Left hindlimb (tissue), 1 donor: ENCODE measurements at places on chromosomes 5 and 9.

- no peak for DNase-seq
Observed at GRCh38 chr5:107165296-107165695, 505.4 kb downstream of the EFNA5 start.

DNA sequence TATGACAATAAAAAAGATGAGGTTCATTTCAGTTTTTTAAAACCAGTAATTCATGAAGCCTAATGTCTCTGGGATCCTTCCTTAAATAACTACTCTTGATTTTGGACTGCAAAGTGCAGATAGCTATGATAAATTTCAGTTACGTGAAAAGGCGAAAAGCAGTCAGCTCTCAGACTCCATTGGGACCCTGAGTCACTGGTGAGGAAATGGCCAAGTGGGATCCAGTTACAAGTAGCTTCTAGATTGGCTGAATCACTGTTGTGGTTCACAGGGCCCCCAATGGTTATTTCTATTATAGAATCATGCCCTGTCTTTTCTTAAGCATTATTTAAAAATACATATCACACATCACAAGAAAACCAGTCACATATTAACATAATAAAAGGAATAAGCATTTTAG, 31.1 kb upstream of the PPP3R2 start:
- no peak for DNase-seq

- peak; percentile 77 for DNase-seq
Observed at GRCh38 chr5:129459777-129460671, at the start of gene ADAMTS19. TSS of gene ADAMTS19 (plus strand) at chr5:129460298. CDS start at chr5:129460392, 94 bp downstream.

DNA sequence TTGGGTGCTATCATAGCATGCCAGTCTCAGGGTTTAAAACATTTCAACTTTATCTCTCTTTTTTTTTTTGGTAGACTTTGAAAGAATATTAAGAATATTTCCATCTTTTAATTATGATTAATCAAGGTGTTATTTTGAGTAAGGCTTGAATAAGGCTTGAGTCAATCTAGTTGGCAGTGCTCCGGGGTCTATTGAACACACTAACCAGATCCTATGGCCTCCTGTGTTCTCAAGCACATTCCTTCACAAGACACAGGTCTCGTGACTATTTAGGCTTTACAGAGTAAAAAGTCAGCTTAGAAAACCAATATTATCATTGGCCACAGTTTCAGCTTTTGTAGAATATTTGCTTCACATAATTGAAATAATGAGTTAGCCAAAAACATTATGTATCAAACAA, 151.2 kb downstream of the ARHGEF28 start:
- no peak for DNase-seq

GRCh38 chr5:139848508-139849100, 53.0 kb downstream of the PSD2 start:
- no peak for DNase-seq

DNA sequence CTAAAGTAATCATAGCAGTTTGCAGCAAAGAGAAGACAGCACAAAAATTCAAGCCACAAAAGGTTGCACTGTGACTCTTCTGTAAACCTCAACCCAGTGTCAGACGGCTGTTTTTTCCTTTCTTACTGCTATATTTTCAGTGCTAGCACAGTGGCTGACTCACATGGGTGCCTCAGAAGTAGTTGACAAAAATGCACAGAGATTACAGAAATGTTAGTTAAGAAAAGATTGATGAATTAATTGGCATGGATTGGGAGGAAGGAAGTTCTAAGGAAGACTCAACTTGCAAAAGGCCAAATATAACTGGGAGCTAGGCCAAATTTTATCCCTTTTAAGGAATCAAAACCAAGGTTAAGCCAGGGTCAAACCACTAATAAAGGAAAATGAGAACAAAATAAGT, 43.7 kb upstream of the ITGA1 start:
- DNase-seq, result no peak

- no peak for DNase-seq
Observed at GRCh38 chr9:125815568-125815967, 68.4 kb downstream of the PBX3 start.

GRCh38 chr5:100779669-100780375, 123.3 kb downstream of the ST8SIA4 start:
- DNase-seq, result no peak

DNA sequence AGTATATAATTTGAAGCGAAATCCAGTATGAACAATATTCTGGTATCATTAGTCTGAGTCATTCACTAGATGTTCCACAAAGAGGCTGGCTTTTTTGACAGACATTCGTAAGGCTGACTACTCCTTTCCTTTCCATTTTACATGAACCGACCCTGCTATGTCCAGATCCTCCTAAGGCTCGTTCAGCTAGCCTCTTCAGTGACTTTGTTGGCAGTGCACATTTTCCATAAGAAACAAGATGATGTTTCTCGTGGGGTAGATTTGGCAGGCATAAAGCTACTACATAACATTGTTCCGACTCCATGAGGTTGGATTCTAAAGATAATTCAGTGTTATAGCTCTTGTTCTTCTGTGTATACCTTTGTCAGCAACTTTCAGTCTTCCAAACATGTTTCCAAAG, 49.0 kb downstream of the ZNF462 start:
- DNase-seq, result no peak

GRCh38 chr5:88939300-88939699, 56.3 kb upstream of the MEF2C start:
- DNase-seq, result no peak

DNA sequence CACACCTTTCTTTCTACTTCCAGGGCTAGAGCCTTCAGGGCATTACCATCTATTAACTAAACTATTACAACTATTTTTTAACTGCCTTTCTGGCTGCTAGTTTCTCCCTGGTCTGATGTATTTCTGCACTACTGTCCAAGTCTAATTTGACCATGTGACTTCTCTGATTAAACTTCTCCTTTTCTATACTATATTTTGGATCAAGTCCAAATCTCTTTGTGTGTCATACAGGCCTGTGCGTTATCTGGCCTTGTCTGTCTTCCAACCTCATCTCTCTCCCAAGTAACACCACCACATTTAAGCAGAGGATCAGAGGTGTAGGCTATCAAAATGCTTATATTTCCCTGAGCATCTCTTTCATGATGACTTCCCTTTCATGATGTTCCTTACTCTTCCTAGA, 47.2 kb upstream of the OR13F1 start:
- no peak for DNase-seq

- no peak for DNase-seq
Observed at GRCh38 chr5:178730940-178731265, 444 bp upstream of the ZNF354A start.

DNA sequence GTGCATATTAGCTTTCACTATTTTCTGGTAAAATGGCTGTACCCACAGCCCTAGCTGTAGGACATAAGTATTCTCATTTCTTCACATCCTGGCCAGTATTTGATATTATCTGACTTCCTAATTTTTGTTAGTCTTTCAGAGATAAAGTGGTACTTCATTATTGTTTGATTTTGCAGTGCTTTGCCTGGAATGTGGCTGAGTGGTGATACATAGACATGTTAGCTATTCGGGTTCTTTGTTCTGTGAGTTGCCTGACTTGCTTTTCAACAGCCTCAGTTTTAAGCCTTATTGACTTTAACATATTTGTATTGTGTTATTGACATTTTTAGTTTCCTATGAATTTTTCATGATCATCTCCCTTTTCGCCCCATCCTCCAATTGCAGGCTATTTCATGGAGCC, 161.1 kb downstream of the GABBR2 start:
- no peak for DNase-seq
